ENCODE measurements at places on chromosomes 12 and 14.

- no peak for DNase-seq
These were observed 9.6 kb upstream of the NEDD1 start for GRCh38 chr12:96897421-96897820.

DNA sequence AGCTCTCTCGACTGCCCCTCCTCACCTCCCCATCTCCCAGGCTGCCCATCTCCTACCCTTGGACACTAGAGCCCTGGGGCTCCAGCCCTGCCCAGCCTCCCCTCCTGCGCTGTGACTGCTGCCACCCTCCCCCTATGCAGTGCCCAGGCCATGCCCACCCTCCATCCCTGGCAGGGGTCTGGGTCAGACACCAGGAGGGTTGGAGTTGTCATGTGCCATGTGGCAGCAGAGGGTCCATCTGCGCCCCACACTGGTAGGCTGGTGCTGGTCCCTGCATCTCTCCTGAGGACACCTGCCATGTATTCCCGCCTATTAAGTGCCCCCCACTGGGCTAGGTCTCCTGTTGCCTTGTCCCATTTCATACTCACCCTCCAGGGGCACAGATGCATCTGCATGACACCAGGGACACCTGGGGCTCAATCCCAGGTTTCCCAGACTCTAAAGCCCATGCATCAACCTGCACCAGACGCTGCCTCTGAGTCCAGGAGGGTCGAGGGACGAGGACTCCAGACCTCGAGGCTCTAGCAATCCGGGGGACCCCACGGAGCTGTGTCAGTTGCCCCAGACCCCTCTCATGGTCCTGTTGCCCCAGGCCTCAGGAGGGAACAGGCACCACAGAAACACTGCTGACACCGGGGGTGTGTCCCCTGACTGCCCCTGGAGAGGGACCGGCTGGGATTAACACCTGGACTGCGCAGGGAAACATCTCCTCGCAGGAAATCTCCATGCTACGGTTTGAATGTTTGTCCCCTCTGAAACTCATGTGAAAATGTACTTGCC lies 23.4 kb upstream of the SFSWAP start:
- no peak for DNase-seq

DNA sequence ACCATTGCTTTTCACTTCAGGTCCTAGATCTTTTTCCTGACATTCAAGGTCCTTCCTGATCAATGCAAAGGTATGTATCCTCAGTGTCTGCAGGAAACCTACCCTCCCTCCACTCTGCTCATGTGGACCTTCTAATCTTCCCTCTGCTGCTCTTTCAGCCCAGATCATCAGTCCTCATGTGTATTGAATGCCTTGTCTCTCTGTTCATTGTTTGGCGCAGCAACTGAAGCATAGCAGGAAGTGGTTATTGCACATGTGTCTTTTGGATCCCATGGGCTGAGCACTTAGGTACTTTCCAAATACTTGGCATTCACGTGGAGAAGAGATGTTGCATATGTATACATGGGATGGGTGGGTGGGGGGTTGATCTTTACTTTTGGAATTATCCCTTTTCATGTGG lies 4.3 kb upstream of the NIN start:
- DNase-seq: no peak

GRCh38 chr12:46549527-46550265 lies 177.1 kb upstream of the SLC38A2 start:
- DNase-seq: peak; percentile 67

DNA sequence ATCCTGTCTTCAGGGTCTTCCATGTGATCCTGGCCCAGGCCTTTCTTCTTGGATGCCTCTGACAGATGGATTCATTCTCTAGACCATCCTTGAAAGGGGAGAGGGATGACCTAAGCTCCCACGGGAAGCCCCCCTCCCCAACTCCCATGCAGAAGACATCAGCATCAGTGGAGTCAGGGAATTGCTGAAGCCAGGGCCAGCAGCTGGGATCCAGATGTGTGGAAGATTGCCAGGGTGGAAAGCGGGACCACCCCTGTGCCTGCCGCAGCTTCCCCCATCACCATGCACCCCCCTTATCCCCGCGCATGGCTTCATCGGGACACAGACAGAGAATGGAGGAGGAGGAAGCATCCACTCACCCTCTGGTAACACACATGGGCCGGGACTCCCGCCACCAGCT lies 183.6 kb upstream of the PRMT8 start:
- no peak for DNase-seq

DNA sequence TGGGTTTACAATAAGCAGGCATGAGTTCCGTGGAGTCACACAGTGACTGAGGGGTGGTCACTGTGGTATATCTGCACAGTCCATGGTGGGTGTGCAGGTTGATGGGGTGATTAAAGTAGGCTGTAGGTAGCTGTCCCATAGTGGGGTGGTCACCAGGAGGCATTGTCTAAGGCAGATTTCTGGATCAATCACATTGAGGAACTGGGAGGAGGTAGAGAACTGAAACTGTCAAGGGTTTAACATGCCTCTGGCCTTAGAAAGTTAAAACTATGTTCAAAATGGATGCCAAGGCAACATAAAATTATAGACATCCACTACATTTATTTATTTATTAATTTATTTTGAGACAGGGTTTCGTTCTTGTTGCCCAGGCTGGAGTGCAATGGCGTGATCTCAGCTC lies 8.3 kb downstream of the ADCK1 start:
- DNase-seq: no peak

DNA sequence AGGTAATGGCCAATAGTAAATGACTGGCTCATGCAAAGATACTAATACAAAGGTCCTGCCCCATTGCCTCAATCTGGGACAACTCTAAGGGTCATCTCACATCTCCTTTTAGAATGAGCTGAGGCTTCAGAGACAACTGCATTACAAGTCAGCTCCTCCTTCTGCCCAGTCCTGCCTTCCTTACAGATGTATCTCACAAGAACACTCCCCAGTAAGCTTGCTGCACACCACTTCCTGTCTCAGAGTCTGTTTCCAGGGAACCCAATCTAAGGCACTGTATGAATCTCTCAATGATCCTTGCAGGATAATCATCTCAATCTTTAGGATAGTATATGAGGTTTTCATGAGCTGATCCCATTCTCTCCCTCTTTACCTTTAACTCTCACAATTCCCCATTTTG lies 57.8 kb upstream of the ZDHHC17 start:
- no peak for DNase-seq
